ENCODE measurements at places on chromosomes 12 and 14. TPM values are rescaled to one million over a fixed set of nuclear protein-coding genes. Genes with fewer than 3 reads are reported as not detected.
A peak's percentile ranks its signal among the peaks of the same experiment; 100 is the strongest.

The CISTR gene
- not detected for total RNA-seq

The LRRC10 gene
- not detected for total RNA-seq

DNA sequence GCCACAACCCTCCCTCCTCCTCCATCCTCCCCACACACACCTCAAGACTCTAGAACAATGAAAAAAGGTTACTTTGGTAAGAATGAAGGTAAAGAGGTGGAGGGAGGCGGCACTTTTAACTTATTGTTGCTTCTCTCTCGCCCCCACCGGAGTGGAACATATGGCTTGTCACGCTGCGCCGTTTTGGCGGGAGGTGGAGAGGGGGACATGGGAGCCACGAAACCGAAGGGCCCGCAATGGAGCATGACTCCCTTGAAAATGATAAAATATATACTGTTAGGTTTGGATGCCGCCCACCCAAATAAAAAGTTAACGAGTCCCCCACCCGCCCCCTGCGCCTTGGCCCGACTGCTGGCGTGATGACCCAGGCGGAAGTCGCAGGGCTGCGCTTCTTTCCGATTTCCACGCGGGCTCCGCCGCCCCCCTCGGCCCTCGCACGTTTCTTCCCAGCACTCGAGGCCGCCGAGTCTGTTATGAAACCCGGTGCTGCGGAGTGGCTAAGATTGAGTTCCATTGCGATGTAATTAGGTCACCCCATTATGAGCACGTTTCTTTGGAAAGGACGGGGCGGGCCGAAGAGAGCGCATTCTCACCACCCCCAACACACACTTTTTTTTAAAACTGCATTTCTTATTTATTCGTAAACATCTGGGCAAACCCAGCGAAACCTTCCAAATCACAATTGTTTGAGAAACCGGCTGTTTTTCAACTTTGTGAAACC lies 1.4 kb upstream of the ZFP36L1 start:
- peak; percentile 85 for DNase-seq

GRCh38 chr12:124218243-124218560 lies 76.7 kb upstream of the RFLNA start:
- DNase-seq, result no peak

- DNase-seq, result no peak
These were observed 648.3 kb upstream of the MDGA2 start for GRCh38 chr14:48323665-48324064.

GRCh38 chr14:72682188-72682587 lies 211.7 kb downstream of the DPF3 start:
- DNase-seq, result no peak

DNA sequence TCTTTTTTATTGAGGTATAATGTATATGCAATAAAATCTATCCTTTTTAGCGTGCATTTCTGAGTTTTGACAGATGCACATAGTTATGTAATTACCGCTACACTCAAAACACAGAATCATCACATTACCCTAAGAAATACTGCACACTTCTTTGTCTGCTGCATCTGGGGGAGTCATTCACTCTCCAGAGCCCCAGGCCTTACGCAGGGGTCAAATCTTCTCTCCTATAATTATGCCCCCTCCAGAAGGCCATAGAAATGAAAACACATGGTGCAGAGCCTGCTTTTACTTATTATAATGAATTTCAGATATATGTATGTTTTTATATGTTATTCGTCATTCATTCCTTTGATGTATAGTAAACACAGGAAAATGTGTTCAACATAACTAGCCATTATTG lies 296.5 kb upstream of the TMEM132C start:
- DNase-seq, result no peak

Data from activated naive CD8-positive, alpha-beta T cell treated with anti-CD3 and anti-CD28 coated beads for 36 hours (primary cell).